ENCODE measurements at places on chromosomes 4 and X. TPM values are rescaled to one million over a fixed set of nuclear protein-coding genes. Genes with fewer than 3 reads are reported as not detected.
A peak's percentile ranks its signal among the peaks of the same experiment; 100 is the strongest.

GRCh38 chr4:47215759-47216158 lies 184.4 kb downstream of the GABRB1 start:
- DNase-seq, result peak; percentile 29
- no peak overlapping the region for H3K4me3 ChIP-seq
- H3K36me3 ChIP-seq, result no peaks in the 10 kb centered on the region
- no peaks in the 10 kb centered on the region for H3K27me3 ChIP-seq

- peaks cover 3% of the 10 kb centered on the region for H3K4me1 ChIP-seq
- DNase-seq, result peak; percentile 52
- H3K27ac ChIP-seq, result no peak overlapping the region
- peaks cover 3% of the 10 kb centered on the region for H3K36me3 ChIP-seq
Measured at GRCh38 chr4:112266823-112267222, 18.9 kb downstream of the TIFA start.

- DNase-seq, result peak; percentile 24
- H3K36me3 ChIP-seq, result no peaks in the 10 kb centered on the region
- no peak overlapping the region for H3K4me3 ChIP-seq
- no peak overlapping the region for H3K27ac ChIP-seq
- H3K27me3 ChIP-seq, result no peaks in the 10 kb centered on the region
Measured at GRCh38 chr4:124053872-124054538, 657.4 kb downstream of the SPRY1 start.

DNA sequence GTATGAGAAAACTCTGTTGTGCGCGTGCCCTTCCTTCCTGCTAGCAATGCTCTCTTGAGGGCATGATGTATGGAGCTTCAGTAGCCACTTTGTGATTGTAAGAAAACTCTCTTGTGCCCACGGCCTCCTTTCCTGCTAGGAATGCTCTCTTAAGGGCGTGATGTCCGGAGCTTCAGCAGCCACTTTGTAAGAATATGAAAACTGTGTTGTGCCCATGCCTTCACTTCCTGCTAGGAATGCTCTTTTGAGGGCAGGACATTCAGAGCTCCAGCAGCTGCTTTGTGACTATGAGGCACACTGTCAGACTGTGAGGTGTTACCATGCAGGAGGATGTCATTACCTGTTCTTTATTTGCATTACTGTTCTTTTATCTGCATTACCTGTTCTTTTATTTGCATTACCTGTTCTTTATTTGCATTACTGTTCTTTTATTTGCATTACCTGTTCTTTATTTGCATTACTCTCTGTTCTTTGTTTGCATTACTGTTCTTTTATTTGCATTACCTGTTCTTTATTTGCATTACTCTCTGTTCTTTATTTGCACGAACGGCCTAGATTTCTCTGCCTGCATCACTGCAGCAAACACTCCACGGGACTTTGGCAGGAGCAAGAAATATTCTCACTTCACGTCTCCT lies 166.7 kb downstream of the CRLF2 start:
- no peak overlapping the region for H3K27ac ChIP-seq
- no peaks in the 10 kb centered on the region for H3K4me1 ChIP-seq
- DNase-seq, result no peak
- no peaks in the 10 kb centered on the region for H3K36me3 ChIP-seq

GRCh38 chrX:44068043-44068442 lies 94.9 kb upstream of the NDP start:
- H3K4me1 ChIP-seq, result no peaks in the 10 kb centered on the region
- peaks cover 2% of the 10 kb centered on the region for H3K27me3 ChIP-seq
- no peak overlapping the region for H3K27ac ChIP-seq
- H3K4me3 ChIP-seq, result no peak overlapping the region
- no peak for DNase-seq

DNA sequence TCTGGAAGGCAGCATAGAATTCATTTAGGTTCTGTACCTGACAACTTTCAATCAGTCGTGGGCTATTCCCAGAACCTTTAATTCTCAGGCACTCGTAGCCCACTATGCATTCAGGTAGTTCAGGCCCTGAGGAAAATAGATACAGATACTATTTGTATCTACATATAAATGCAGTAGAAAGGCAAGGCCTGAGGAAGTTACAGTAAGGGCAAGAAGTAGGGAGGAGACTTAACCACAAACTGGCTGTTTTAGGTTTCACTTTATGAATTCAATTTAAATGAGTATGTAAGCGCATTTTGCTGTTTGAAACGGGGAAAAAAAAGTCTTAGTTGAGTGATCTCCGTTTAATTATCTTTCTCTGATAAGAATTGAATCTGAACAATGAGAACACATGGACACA lies 529.4 kb upstream of the ATOH1 start:
- H3K27me3 ChIP-seq, result no peaks in the 10 kb centered on the region
- no peak overlapping the region for H3K4me3 ChIP-seq
- H3K36me3 ChIP-seq, result no peaks in the 10 kb centered on the region
- no peak for DNase-seq
- H3K27ac ChIP-seq, result no peak overlapping the region

DNA sequence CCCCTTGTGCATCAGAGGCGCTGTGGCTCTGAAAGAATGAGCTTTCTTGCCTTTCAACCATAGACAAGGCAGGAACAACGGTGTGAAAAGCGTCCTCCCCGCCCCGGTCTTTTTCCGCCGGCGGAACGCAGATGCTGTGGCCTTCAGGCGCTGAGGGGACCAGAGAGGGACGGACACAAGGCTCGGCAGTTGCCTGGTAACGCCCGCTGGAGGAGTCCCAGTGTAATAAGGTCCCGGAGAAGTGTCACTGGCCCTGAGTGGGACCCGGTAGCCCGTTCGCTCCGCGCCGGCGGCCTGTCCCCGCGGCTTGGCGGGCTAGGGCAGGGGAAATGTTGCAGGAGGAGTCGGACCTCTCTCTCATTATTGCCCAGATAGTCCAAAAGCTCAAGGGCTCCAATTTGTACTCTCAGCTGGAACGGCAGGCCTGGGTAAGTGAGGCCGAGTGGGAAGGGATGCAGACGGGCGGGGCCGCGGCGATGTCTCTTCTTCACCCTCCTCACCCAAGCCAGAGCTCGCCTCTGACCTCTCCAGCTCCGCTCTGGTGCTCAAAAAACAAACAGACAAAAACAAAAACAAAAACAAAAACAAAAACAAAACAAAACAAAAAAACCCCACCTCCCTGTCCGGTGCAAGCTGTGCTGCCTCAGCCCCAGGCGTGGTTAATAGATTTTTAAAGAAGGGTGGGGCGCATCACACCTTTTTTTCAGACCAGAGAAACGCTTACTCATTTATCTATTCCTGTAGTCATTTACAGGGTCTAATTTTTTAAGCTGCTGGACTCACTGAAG lies at the start of gene TBC1D19:
TBC1D19 (plus strand) TSS at position 220 of the 788 bp plus-strand sequence; CDS start at position 330, 110 bp downstream.
- DNase-seq, result peak; percentile 85
- H3K4me1 ChIP-seq, result no peaks in the 10 kb centered on the region
- no peaks in the 10 kb centered on the region for H3K27me3 ChIP-seq
- peak within 1 kb of the TSS; percentile 76 for H3K4me3 ChIP-seq
- no peaks in the 10 kb centered on the region for H3K36me3 ChIP-seq

DNA sequence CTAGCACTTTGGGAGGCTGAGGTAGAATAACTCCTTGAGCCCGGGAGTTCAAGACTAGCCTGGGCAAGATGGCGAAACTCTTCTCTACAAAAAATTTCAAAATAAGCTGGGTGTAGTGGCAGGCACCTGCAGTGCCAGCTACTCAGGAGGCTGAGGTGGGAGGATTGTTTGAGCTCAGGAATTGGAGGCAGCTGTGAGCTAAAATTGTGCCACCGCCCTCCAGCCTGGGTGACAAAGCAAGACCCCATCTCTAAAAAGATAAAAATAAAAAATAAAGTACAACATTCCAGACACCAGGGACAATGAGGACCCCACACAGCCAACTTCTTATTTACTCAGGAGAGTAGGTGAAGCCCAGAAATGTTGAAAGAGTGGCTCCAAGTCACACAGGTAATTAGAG lies 53.0 kb downstream of the APBB2 start:
- H3K27ac ChIP-seq, result no peak overlapping the region
- no peak overlapping the region for H3K4me3 ChIP-seq
- DNase-seq, result no peak
- H3K27me3 ChIP-seq, result no peaks in the 10 kb centered on the region

GRCh38 chrX:15016051-15016450 lies 142.8 kb downstream of the MOSPD2 start:
- H3K4me1 ChIP-seq, result no peaks in the 10 kb centered on the region
- H3K36me3 ChIP-seq, result no peaks in the 10 kb centered on the region
- H3K27me3 ChIP-seq, result no peaks in the 10 kb centered on the region
- H3K27ac ChIP-seq, result no peak overlapping the region
- peak; percentile 4 for DNase-seq
- no peak overlapping the region for H3K4me3 ChIP-seq

DNA sequence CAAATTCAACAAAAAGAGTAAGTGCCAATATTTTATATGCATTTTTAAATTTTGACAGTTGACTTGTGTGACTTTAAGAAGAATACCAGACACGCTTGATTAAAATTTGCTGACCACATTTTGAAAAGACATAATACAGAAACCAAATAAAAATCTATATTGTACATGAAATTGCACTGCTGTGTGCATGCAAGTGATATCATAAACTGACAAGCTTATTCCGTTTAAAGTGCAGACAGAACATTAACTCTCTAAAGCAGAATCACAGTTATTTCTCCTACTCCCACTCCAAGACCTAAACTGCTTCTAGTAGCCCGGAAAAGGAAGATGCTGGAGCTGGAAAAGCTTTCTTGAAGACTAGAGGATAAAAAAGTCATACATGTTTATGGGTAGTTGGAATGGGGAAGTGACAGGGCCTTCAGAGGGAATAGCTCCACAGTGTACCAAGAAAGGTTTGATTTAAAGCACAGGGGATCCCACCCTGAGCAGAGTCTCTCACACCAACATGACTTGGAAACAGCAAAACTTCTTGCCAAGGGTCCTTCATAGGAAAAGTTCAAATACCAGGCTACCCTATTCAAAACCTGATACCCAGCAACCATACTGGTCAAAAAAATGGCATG lies 34.1 kb upstream of the NAF1 start:
- no peaks in the 10 kb centered on the region for H3K4me1 ChIP-seq
- H3K27ac ChIP-seq, result no peak overlapping the region
- H3K4me3 ChIP-seq, result no peak overlapping the region
- H3K36me3 ChIP-seq, result no peaks in the 10 kb centered on the region
- DNase-seq, result no peak

DNA sequence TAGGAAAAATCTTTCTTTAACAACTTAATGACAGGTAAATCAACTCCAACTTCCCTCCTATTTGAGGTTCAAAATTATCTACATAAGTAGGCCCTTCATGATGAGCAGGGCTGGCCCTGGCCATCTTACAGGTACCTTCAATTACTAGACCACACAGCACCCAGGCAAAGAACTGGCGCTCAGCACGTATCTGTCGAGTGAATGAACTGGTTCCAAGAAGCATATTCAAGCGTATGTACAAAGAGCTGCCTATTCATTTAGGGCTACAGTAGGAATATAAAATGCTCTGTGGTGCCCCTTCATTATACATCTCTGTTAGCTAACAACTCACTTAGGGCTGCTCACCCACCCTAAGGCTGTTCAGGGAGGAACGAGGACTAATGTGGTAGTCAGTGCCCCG lies 48.0 kb downstream of the TSPAN5 start:
- H3K36me3 ChIP-seq, result peaks cover 1% of the 10 kb centered on the region

DNA sequence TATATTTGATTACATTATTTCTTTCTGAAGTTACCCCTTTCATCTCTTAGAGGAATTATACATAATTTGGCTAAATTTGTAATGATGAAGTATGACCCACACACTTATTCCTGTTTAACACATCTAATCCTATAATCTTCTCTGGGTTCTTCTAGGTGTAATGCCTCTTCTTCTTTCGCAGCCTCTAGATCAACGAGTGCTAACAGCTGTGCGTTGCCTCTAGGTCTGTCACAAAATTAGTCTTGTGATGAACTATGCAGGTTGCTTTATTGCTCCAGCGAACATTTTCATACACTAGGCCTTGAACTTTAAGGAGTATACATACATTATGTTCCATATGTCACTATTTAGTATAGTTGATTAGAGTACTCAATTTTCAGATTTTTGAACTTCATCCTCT lies 89.9 kb downstream of the TTC29 start:
- H3K27me3 ChIP-seq, result no peaks in the 10 kb centered on the region
- H3K27ac ChIP-seq, result no peak overlapping the region
- H3K36me3 ChIP-seq, result no peaks in the 10 kb centered on the region

GRCh38 chr4:23355258-23355657 lies 534.6 kb downstream of the PPARGC1A start:
- H3K4me3 ChIP-seq, result no peak overlapping the region
- no peaks in the 10 kb centered on the region for H3K27me3 ChIP-seq
- H3K4me1 ChIP-seq, result no peaks in the 10 kb centered on the region
- DNase-seq, result no peak
- no peak overlapping the region for H3K27ac ChIP-seq
- no peaks in the 10 kb centered on the region for H3K36me3 ChIP-seq

DNA sequence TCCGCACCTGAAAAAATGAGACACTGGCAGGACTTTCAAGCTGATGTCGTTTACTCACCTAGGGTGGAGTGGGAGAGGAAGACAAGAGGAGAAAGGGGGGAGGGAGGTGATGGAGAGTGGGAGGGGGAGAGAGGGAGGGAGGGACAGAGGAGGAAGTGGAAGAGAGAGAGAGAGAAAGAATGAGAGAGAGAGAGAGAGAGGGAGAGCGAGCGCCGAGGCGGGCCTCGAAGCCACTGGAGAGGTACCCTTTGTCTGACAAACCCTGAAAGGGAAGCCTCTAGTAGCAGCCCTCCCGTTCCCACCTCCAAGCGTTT lies 296 bp upstream of the ADGRL3 start:
- H3K4me3 ChIP-seq, result peak overlapping the region; percentile 62
- H3K36me3 ChIP-seq, result no peaks in the 10 kb centered on the region
- H3K27me3 ChIP-seq, result peaks cover 33% of the 10 kb centered on the region
- H3K27ac ChIP-seq, result no peak overlapping the region
- no peaks in the 10 kb centered on the region for H3K4me1 ChIP-seq

DNA sequence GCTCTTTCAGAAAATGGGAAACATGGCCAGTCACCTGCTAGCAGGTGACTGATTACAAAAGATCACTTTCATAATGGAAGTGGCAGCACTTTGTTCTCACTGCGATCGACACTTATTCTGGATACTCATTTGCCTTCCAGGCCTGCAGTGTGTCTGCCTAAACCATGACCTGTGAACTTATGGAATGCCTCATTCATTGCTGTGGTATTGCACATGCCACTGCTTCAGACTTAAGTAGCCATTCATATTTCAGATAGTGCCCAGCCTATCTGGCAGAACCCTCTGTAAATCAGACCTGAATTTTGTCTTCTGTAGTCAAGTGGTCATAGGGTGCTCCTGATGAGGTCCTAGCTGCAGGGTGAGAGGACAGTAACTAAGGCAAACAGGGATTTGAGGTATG lies 23.3 kb upstream of the MGST2 start:
- H3K36me3 ChIP-seq, result no peaks in the 10 kb centered on the region
- H3K27me3 ChIP-seq, result peaks cover 1% of the 10 kb centered on the region
- peaks cover 2% of the 10 kb centered on the region for H3K4me1 ChIP-seq
- no peak overlapping the region for H3K4me3 ChIP-seq
- DNase-seq, result peak; percentile 75
- no peak overlapping the region for H3K27ac ChIP-seq

FABP2 gene
- total RNA-seq, result not detected

PHOX2B gene
- not detected for total RNA-seq

HELQ gene
- total RNA-seq, result 9.1 TPM

ITGB1BP2 gene
- total RNA-seq, result 3.0 TPM

ASMT gene
- total RNA-seq, result not detected

ARR3 gene
- not detected for total RNA-seq
